Spinal cord (tissue), 10 donors: ENCODE measurements at places on chromosomes 2 and 18. TPM values are rescaled to one million over a fixed set of nuclear protein-coding genes. Genes with fewer than 3 reads are reported as not detected.

DNA sequence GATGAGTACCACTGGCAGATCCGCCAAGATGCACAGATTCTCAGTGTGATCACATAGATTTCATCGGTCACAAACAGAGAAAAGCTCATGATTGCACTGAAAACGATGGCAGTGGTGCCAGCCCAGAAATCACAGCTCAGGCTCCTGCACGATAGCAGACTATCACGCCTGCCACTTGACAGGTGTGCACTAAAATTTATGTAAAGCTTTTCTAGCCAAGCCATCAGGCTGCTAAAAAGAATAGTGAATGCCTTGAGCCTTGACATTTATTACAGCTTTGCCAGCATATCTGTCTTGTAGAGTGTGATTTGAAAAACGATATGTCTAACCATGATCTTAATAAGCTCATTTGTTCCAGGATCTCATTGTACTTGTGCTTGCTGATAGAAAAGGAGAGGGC, 409.5 kb upstream of the CWC22 start:
- H3K36me3 ChIP-seq = no peaks in the 10 kb centered on the region
- no peak overlapping the region for H3K4me3 ChIP-seq
- H3K27me3 ChIP-seq = no peaks in the 10 kb centered on the region

- H3K27ac ChIP-seq = no peak overlapping the region
- no peak for DNase-seq
- no peaks in the 10 kb centered on the region for H3K36me3 ChIP-seq
- no peaks in the 10 kb centered on the region for H3K27me3 ChIP-seq
Measured at GRCh38 chr2:60285626-60286316, 267.7 kb downstream of the BCL11A start.

The GRHL1 gene
- 25.8 TPM for total RNA-seq

- H3K4me3 ChIP-seq = no peak overlapping the region
- H3K36me3 ChIP-seq = no peaks in the 10 kb centered on the region
- no peaks in the 10 kb centered on the region for H3K4me1 ChIP-seq
- no peak for DNase-seq
- H3K27ac ChIP-seq = no peak overlapping the region
Measured at GRCh38 chr2:81996332-81996731, 1691.8 kb upstream of the LRRTM1 start.

DNA sequence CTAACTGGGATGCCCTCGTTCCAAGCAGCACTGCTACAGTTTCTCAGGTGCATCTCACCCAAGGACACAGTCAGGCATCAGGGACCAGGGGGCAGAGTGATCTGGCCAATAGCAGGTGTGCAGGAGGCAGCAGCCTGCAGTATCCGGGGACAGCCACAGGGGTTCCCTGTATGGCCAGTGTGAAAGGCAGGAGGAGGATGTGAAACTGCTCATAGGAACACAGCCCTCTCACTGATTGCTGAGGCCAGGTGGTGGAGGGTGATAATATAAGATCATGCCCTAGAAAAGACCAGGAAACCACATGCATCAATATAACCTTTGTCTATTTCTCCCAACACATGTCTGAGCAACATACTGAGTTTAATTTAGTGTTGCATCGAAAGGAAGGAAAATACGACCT, 112.7 kb upstream of the TACR1 start:
- peaks cover 4% of the 10 kb centered on the region for H3K4me1 ChIP-seq
- no peaks in the 10 kb centered on the region for H3K27me3 ChIP-seq
- no peak overlapping the region for H3K27ac ChIP-seq
- H3K36me3 ChIP-seq = no peaks in the 10 kb centered on the region
- no peak for DNase-seq

DNA sequence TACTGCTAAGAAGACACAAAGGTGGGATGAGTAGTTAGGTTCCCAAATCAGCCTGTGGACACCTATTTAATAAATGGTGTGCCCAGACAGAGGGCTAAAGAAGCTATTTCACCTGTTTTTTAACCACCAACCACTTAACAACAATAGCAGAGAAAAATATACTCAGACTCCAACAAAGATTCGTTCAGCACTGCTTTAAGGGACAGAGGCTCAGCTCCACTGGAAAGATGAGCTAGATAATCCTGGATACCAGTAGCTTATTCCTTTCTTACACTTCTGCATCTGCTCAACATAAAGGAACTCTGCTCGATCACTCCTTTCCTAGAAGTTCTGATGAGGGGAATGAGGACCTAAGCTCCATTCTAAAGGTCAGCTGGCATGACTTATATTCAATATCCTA, 44.5 kb downstream of the PTCD3 start:
- H3K27me3 ChIP-seq = no peaks in the 10 kb centered on the region
- H3K4me1 ChIP-seq = no peaks in the 10 kb centered on the region
- DNase-seq = no peak
- no peak overlapping the region for H3K27ac ChIP-seq
- no peak overlapping the region for H3K4me3 ChIP-seq
- peaks cover 35% of the 10 kb centered on the region for H3K36me3 ChIP-seq

GRCh38 chr18:59646963-59647307, 50.3 kb downstream of the CCBE1 start:
- H3K4me1 ChIP-seq = no peaks in the 10 kb centered on the region
- no peaks in the 10 kb centered on the region for H3K27me3 ChIP-seq
- H3K4me3 ChIP-seq = no peak overlapping the region
- H3K27ac ChIP-seq = no peak overlapping the region
- H3K36me3 ChIP-seq = no peaks in the 10 kb centered on the region
- DNase-seq = no peak

DNA sequence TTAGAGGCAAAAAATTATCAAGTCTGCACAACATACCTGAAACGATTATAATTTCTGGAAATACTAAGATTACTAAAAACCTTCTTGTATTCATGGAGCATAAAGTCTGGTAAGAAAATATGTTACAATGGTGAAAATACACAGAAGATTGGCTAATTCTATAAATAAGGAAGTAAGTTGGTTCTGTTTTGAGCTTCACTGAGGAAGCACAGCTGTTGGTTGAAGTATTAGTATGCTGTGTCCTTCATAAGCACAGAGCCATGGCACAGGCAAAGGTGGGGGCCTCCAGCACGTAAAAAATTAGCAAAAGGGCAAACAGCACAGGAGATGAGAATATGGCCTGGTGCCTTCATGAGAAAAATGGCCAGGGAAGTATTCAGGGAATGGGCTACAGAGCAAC, 40.4 kb upstream of the ANKRD62 start:
- no peaks in the 10 kb centered on the region for H3K4me1 ChIP-seq
- no peaks in the 10 kb centered on the region for H3K27me3 ChIP-seq
- DNase-seq = no peak
- H3K4me3 ChIP-seq = no peak overlapping the region
- no peak overlapping the region for H3K27ac ChIP-seq

- no peak for DNase-seq
- H3K4me3 ChIP-seq = no peak overlapping the region
- no peak overlapping the region for H3K27ac ChIP-seq
Measured at GRCh38 chr18:62875323-62875722, 160.0 kb downstream of the PHLPP1 start.

The OTOS gene
- total RNA-seq = not detected

DNA sequence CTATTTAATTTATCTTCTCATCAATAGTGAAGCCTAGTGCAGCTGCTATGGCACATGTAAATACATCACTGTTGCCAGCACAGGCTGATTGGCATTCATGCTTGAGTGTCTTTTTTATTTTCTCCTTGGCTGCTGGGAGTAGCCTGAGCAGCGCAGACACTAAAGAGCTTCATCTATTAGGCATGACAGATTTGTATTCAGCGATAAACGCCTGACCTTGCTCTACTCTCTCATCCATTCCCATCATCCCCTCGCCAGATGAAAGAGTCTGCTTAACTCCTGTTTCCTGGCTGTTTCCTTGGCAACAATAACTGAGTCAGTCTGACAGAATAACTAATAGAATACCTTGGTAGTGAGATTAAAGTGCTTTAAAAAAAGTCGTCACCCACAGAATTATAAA, 753.6 kb downstream of the DCC start:
- no peak overlapping the region for H3K27ac ChIP-seq
- no peaks in the 10 kb centered on the region for H3K36me3 ChIP-seq
- H3K4me1 ChIP-seq = no peaks in the 10 kb centered on the region
- H3K27me3 ChIP-seq = no peaks in the 10 kb centered on the region
- H3K4me3 ChIP-seq = no peak overlapping the region
- DNase-seq = peak; percentile 91

DNA sequence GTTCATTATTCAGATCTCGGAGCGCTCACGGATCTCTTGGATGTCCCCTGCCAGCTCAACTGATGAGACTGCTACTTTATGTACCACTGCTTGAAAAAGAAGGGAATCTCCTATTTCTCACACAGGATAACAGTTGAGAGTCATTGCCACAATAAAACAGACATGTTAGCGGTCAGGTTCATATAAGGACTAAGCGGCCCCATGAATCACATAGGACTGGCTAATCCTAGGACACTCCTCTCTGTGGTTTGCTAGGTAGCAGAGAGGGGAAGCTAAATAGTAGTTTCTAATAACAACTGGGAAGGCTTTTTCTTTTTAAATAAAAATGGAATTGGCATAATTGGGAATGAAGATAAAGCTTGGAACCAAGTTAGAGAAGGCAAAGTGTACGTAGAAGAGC, 15.9 kb upstream of the TGFA start:
- H3K36me3 ChIP-seq = no peaks in the 10 kb centered on the region
- DNase-seq = no peak
- H3K4me1 ChIP-seq = peaks cover 4% of the 10 kb centered on the region

DNA sequence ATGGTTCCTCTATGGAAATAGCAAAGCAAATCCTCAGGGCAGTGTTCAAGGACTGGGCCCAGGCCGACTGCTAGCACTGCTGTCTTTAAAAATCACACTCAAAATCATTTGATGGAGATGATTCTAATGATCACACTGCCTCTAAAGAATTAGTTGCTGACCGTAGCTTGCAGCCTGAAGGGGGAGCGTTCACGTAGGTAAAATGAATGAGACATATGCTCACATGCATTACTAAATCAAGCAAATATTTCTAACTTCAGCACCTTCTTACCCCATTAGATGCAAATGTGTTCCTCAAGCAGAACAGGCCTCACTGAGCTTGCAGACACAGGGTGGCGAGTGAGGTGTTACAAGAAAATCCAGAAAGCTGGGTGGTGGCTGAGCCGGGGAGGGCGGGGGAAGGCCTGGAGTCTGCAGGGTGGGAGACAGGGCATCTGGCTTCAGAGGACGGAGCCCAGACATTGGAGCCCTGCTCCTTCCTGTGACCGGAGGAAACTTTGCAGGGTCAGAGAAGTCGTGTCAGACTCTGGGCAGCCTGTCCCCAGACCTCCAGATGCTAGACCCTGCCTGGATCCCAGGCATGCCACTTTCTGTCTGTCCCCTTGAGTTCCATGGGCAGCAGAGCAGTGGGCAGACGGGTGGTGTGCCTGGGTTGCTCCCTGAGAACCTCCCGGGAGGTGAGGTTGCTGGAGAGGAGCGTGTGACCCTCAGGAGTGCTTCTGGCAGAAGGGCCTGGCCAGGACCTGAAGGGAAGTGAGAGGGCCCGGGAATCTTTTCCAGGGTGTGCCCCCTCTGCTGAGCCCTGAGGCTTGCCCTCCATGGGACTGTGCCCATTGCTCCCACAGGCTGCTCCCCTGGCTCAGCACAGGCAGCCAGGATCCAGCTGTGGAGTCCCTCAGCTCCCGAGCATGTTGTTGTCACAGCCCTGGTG, 7.1 kb upstream of the NPPC start:
- peak; percentile 52 for DNase-seq
- H3K4me1 ChIP-seq = peaks cover 22% of the 10 kb centered on the region
- peaks cover 3% of the 10 kb centered on the region for H3K27me3 ChIP-seq
- H3K36me3 ChIP-seq = no peaks in the 10 kb centered on the region
- no peak overlapping the region for H3K4me3 ChIP-seq

The CHST10 gene
- 33.1 TPM for total RNA-seq

GRCh38 chr2:216752855-216753505, 57.6 kb upstream of the IGFBP5 start:
- no peak overlapping the region for H3K4me3 ChIP-seq
- no peaks in the 10 kb centered on the region for H3K27me3 ChIP-seq
- H3K27ac ChIP-seq = no peak overlapping the region
- no peaks in the 10 kb centered on the region for H3K4me1 ChIP-seq
- DNase-seq = no peak
- H3K36me3 ChIP-seq = no peaks in the 10 kb centered on the region

GRCh38 chr2:72210470-72210869, 62.8 kb upstream of the CYP26B1 start:
- no peak overlapping the region for H3K27ac ChIP-seq
- H3K27me3 ChIP-seq = no peaks in the 10 kb centered on the region
- no peak overlapping the region for H3K4me3 ChIP-seq
- no peaks in the 10 kb centered on the region for H3K36me3 ChIP-seq

GRCh38 chr2:156800781-156801361, 364.7 kb downstream of the GPD2 start:
- no peaks in the 10 kb centered on the region for H3K4me1 ChIP-seq
- H3K4me3 ChIP-seq = peak overlapping the region; percentile 1

DNA sequence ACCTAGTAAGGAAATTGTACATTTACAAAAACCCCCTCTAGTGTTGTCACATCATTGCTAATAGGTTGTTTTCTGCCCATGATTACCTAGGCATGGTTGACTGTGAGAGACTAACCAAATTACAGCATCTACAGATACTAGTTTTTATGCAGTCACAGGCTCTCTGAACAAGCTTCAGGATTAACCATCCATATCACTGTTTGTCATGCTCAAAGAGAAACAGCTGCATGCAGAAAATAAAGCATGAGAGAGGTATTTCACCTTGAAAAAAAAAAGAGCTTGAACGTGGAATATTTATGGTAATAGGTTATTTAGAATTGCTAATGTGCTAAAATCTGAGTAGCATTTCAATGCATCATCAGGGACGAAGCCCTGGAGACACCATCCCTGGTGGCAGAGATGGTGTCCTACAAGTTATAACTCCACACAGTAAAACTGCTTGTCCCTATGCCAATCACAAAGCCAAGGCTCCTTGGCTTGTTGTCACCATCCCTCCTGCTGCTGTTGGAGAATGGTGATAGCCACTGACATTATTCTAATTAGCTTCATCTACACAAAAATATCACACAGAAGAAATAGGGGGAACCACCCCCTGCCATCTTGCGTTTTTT, 5.4 kb downstream of the NEB start:
- no peaks in the 10 kb centered on the region for H3K36me3 ChIP-seq
- no peak for DNase-seq
- no peaks in the 10 kb centered on the region for H3K4me1 ChIP-seq
- no peaks in the 10 kb centered on the region for H3K27me3 ChIP-seq

DNA sequence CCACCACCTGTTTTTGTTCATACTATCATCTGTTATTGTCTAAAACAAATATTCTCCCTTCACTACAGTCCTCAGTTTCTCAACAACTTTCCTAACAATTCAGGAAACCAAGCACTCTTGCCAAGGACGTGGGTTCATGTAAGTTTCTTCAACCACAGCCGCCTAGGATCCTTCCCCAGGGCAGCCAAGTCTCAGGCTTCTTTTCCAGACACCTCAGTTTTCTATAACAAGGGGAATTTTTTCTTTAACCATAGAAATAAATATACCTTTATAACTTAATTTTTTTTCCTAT, 39.4 kb upstream of the AGPS start:
- no peaks in the 10 kb centered on the region for H3K36me3 ChIP-seq
- no peak for DNase-seq
- H3K4me3 ChIP-seq = no peak overlapping the region
- no peaks in the 10 kb centered on the region for H3K4me1 ChIP-seq
- H3K27me3 ChIP-seq = no peaks in the 10 kb centered on the region

The ABCB11 gene
- total RNA-seq = 0.20 TPM

The MAP3K19 gene
- 16.0 TPM for total RNA-seq
